Activated T-cell treated with anti-CD3 and anti-CD28 coated beads for 1 hour (primary cell): ENCODE measurements at places on chromosomes 1 and 21.

GRCh38 chr21:34771512-34772028 is 102.8 kb downstream of the CLIC6 start:
- no peak for DNase-seq

GRCh38 chr1:33986390-33987095 is 122.7 kb downstream of the HMGB4 start:
- DNase-seq, result no peak

DNA sequence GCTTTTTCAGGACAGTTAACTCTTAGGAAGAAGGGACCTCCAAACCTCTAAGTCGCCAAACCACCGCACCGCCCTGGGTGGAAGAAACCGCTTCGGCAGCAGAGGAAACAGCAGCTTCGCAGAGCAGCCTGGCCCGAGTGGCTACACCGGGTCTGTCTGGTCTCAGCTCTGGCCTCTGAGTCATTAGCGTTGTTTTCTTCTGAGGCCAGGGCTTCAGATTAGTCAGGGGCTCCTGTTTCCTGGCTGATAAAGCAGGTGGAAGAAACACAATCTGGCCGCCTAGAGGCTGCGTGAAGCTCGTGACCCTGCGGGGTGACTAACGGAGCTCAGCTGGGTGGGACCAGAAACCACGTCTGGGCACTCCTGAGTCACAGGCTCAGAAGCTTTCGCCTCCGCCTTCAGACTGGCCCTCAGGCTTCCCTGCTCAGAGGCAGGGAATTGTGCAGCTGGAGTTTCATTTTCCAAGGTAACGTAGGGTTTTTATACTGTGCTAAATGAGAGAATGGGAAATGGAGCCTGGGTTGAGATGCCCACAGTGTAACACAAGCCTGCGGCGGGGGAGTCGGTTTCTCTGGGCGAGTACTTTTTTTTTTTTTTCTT is 44.9 kb downstream of the CHAF1B start:
- DNase-seq, result peak; percentile 51

- no peak for DNase-seq
These were observed 104.7 kb downstream of the CASZ1 start for GRCh38 chr1:10691740-10692125.

GRCh38 chr1:28190996-28191645 is 14.6 kb upstream of the PTAFR start:
- no peak for DNase-seq

GRCh38 chr1:169784102-169784501 is 10.6 kb downstream of the METTL18 start:
- no peak for DNase-seq

DNA sequence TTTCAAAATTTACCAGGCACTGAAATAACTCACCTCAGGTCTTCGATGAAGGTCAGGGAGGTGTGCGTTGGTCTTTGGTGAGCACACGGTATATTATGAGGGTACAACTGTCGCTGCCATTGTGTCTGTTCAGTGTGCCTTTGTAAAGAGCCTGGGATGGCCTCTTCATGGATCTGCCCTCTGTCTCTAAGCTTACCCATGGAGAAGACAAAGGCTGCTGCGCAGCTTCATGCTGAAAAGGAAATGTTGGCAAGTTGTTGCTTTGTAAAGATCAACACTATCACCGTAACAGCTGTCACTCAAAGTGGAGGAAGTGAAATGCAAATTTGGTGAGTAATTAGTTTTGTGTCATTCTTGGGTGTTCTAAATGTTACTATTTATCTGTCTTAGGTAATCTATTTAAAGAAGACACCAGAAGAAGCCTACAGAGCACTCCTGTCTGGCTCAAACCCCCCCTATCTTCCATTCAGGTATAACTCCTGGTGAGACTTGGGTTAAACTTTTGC is 71.6 kb downstream of the CDC14A start:
- no peak for DNase-seq

DNA sequence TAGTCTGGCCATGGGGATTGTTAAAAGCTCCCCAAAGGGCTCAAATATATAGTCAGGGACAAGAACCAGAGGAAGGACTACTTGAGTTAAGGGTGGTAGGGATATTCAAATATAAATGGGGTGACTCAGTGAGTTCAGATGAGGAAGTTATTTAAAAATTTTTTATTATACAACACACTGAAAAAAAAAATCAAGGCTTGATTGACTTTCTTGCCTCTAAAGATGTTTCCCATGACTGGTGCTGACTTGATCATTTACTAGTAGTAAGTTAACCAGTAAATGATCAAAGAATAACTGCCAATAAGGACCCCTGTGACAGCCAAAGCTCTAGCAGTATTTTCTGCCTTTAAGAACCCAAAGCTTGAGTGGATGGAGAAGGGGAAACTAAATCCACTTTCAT is 357.6 kb upstream of the NR5A2 start:
- no peak for DNase-seq

GRCh38 chr21:39033878-39034589 is 149.2 kb downstream of the PSMG1 start:
- no peak for DNase-seq

DNA sequence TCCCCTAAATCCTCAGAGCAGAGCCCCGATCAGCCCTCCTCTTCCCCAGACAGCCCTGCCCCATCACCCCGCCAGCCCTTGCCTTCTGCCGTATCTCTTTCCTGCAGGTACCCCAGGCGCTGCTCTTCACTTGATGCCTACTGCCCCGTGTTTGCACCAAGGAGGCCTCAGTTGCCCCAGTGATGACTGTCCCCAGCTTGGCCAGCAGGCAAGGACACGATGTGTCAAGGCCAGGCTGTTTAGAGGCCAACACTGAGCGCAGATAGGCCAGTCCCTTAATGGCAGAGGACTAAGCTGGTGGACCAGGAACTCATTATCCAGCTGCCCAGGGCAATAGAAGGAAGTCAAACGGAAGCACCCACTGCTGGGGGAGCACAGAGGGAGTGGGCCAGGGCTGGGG is 68.4 kb downstream of the CAMK2N1 start:
- DNase-seq, result no peak

- DNase-seq, result no peak
These were observed 70.8 kb upstream of the PRKACB start for GRCh38 chr1:84073266-84073665.

DNA sequence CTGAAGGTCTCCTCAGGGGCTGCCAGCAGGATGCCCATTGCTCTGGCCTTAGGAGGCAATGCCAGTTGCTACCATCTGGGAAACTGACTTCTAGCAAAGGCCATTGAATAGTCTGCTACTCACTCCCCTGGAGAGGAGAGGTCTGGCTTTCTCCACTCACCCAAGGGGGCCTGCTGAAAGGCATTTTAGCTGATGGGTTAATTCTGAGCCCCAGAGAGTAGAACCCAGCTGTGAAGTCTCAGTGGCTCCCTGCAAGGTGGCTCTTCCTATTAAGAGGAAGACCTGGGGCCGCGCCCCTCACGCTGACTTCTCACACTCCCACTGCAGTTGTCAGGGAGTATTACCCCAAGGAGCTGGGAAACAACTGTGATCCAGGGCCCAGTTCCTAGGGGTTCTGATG is 213.3 kb upstream of the GALNT2 start:
- DNase-seq, result no peak

- no peak for DNase-seq
These were observed 65.4 kb downstream of the SGIP1 start for GRCh38 chr1:66599346-66599745.

DNA sequence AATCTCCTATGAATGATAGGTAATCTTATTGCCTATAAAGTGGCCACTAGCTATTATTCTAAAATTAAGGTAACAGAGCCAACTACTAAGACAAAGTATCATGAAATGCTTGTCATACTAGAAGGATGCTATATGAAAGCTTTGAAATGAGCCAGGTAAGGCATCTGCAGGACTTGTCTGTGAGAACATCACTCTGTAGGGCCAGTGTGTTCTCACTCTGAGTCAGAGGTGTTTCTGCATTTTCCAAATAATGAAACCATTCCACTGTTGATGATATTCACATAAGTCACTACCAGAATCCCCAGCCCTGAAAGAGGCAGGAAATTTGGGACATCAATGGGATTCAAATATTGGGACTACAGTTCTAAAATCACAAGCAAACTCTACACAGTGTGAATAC is 25.8 kb upstream of the GBP5 start:
- DNase-seq, result no peak

DNA sequence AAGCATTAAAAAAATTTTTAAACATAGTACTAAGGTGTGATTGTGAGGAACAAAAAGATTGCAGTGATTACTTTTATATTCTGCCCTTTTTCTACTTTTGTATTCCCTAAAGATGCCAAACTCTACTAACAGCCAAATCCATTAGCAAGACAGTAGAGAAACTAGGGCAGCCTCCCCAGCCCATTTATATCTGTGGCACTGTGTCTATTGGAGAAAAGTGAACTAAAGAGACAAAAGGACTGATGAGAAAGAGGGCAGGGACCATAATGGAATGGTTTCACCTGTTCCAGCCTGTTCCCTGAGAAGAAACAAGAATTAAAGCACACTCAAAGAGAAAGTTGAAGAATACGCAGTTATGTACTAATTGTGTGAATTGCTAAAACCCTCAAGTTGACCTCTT is 56.6 kb downstream of the ATG4C start:
- no peak for DNase-seq

- no peak for DNase-seq
These were observed 467 bp upstream of the CC2D1B start for GRCh38 chr1:52366517-52366827.

DNA sequence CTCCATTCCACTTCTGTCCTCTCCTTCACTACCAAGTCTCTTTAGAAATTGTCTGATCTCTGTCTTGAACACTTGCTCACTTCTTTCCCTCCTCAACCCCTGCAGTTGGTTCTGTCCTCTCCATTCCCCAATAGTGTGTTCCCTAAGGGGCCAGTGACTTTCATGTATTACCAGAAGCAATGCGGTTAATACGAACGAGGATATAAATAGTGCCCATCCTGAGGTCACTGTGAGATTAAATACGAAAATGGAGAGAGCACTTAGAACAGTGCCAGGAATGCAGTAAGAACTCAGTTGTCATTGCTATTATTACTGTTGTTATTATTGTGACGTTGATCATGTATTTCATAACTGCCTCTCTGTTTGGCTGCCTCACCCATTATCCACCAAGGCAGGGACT is 53.0 kb upstream of the ARTN start:
- DNase-seq, result no peak

DNA sequence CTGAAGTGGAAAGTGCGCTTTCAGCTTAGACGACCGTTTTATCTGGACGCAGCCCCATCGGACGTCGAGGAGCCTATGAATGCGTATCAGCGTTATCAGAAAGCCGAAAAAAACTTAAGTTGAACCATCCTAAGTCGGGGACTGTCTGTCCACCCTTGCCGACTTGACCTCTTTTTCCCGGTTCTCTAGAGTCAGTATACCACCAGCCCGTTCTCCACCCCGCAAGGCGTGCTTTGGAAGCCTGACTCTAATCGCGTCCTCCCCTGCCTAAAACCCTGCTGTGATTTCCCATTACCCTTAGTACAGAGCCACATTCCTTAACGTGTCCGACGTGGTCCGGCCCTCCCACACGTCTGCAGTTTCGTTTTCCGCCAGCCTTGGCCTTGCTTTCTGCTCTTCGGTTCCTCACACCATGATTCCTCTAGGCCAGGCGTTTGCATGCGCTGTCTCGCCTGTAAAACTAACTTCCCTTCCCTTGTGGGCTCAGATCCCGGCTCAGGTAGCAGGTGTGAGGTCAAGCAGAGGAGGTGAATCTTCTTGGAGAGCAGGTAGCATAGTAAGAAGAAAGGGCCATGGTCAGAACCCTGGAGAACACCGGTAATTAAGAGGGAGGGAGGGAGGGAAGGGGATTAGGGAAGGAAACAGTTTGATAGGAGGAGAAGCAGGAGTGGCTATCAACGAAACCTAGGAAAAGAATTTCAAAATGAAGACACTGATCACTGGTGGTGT is 865 bp downstream of the ADPRS start:
- DNase-seq, result no peak

- no peak for DNase-seq
These were observed 28.3 kb downstream of the TTC3 start for GRCh38 chr21:37101384-37101783.

- no peak for DNase-seq
These were observed 119.3 kb downstream of the NGF start for GRCh38 chr1:115218699-115219098.
